NCI-H1436 (cell line): ENCODE measurements at places on chromosomes 3 and 15.

- no peak for DNase-seq
Measured at GRCh38 chr15:63899193-63899592, 65.4 kb upstream of the HERC1 start.

GRCh38 chr3:80239301-80239700 is 471.5 kb upstream of the ROBO1 start:
- DNase-seq, result no peak

- no peak for DNase-seq
Measured at GRCh38 chr3:72185549-72186399, 400.8 kb upstream of the PROK2 start.

DNA sequence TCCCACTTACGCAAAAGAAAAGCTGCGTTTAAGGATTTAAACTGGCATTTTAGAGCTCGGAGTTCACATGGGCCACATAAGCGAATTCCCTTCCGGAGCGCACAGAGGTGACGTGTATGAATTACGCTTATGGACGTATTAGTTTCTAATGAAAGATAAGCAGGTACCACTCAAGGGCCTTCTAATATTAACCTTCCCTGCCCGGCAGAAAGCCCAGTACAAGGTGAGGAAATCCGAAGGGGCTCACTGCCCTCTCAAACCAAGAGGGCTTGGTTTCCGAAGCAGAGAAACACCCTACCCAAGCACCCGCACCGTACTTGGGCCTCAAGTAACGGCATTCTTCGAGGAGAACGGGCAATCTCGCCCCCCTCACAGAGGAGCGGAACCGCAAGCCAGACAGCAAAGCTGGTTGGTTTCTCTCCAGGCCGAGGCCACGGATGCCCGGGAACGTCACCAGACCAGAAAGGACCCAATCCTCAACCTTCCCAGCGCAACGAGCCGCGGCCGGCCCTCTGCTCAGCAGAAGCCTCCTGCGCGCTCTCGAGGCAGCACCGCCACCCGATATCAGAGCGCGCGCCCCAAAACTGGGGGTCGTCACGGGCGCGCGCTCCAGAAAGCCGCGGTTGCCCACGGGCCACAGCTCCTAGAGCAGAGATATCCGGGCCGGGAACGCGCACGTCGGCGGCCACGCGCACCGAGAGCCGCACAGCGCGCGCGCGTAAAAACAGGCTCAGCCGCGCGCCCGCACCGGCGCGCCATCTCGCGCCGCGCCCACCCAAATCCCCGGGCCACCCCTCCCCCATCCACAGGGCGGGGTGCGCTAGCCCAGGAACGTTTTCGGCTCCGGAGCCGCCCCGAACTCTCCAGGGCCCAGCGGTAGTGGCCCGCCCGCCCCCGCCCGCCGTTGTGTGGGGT is 676 bp downstream of the QRICH1 start:
- DNase-seq, result peak; percentile 44

DNA sequence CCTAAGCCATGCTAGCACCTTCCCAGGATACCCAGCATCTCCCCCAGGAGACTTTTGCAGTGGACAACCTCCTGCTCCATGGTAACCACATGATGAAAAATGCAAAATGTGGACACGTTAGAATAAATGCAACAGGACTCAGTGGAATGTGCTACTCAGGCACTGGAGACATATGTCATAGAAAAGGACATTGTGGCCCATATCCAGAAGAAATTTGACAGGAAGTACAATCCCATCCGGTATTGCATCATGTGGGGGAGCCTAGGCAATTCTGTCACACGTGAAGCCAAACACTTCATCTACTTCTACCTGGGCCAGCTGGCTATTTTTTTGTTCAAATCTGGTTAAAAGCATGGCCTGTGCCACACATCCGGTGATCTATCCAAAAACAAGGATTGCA is 227.2 kb upstream of the GPR149 start:
- DNase-seq, result no peak

GRCh38 chr3:9946112-9947024 is 5.8 kb downstream of the PRRT3 start:
- DNase-seq, result peak; percentile 30

DNA sequence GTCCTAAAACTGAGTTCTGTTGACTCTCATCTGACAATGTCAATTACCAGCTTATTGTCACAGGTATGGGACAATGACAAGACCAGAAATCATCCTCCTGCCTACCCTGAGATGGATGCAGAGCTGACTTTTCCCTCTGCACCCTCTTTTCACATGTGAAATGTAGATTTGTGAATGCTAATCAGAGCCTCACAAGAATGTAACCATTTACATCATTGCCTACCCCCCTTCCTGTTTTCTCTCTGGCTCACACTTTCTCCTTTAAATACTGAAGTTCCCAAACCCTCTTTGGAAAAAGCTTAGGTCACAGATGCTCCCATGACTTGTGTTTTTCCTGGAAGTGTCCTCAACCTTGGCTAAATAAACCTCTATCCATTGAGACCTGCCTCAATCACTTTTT is 228.2 kb downstream of the MYRIP start:
- DNase-seq, result no peak

- DNase-seq, result no peak
Measured at GRCh38 chr3:185647134-185647879, 61.2 kb downstream of the SENP2 start.

GRCh38 chr15:39792025-39792843 is 9.6 kb upstream of the FSIP1 start:
- DNase-seq, result no peak

- DNase-seq, result no peak
Measured at GRCh38 chr15:78034495-78035191, 42.9 kb downstream of the TBC1D2B start.

DNA sequence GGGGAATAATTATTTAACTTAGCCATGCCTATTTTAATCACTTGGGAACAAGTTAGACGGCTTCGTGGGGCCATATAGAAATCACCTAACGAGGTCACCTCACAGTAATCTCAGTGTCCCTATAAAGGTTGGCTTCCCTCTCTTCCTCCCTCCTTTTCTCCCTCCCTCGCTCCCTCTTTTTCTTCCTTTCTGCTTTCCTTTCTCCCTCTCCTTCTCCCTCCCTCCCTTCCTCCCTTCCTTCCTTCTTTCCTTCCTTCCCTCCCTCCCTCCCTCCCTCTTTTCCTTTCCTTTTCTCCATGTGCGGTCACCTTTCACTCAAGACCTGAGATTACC is 206.1 kb upstream of the DPH6 start:
- no peak for DNase-seq

DNA sequence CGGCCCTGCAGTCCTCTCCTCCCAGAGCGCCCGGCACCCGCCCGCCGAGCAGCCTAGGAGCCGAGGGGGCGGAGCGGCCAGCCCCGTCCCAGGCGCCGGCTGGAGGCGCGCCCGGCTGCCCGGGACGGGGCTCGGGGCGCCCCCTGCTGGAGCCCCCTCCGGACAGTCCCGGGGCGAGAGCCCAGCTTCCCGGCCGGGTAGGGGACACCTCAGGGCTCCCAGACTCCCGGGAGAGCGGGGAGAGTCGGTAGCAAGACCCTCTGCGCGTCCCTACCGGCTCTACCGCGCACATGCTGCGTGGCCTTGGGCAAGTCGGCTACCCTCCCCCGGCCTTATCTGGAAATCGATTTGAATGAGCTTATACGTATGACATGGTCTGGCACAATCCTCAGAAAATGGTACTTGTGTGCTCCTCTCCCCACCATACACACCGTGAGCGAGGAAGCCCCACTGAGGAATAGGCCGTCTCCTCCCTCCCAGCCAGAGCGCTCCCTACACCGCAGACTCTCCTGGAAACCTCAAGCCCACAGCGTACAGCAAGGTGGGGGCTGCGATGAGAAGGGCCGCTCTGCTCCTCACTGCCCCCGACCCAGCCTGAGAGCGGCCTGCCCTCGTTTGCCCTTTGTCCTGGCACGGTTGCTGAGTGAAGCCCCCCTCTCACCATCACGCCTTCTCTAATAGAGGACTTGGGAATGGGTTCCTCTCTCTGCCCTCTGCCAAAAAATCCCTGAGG is at the start of gene DAPK2:
TSS of gene DAPK2 (minus strand) at position 65 of the 733 bp plus-strand sequence. CDS start 6,224 bp downstream, outside the sequence.
- peak; percentile 31 for DNase-seq

- DNase-seq, result no peak
Measured at GRCh38 chr15:49492830-49493229, 69.8 kb downstream of the FGF7 start.

GRCh38 chr3:114154321-114154821 is 24.5 kb downstream of the DRD3 start:
- peak; percentile 88 for DNase-seq

- DNase-seq, result no peak
Measured at GRCh38 chr15:33756961-33757360, 211.3 kb upstream of the CHRM5 start.

- no peak for DNase-seq
Measured at GRCh38 chr15:32837935-32838334, 120.1 kb downstream of the GREM1 start.

DNA sequence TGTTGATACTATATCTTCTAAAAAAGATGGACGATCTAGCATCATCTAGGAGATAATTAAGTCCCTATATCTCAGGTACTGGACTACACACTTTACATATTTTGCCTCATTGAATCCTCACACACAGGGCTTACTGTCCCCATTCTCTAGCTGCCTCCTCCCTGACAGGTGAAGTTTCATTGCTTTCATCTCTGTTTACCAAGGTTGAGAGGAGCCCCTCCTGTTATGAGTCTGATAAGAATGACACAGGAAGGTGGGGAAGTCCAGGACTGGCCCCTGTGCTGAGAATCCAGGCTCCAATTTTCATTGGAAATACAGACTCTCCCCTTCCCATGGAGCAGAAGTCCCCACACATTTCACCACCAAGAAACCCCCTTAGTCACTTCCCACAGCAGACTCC is 105.2 kb downstream of the XXYLT1 start:
- no peak for DNase-seq

DNA sequence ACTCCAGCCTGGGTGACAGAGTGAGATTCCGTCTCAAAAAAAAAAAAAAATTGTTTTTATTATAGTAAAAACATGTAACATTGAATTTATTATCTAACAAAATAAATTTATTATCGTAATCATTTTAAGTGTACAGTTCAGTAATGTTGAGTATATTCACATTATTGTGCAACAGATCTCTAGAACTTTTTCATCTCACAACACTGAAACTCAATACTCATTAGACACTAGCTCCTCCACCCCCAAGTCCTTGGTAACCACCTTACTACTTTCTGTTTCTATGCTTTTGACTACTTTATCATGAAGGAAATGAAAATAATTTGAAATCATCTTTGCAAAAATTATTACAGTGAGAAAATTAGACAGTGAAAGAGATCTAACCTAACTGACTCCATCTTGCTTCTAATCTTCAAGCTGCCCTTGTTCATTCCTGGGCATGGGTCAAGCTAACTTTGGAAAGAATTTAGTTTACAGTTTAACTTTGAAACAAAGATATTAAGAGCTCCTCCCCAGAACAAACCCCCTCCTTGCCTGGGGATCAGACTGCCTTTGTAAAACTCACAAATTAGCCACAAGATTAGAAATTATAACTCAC is 15.0 kb upstream of the FYCO1 start:
- DNase-seq, result no peak

DNA sequence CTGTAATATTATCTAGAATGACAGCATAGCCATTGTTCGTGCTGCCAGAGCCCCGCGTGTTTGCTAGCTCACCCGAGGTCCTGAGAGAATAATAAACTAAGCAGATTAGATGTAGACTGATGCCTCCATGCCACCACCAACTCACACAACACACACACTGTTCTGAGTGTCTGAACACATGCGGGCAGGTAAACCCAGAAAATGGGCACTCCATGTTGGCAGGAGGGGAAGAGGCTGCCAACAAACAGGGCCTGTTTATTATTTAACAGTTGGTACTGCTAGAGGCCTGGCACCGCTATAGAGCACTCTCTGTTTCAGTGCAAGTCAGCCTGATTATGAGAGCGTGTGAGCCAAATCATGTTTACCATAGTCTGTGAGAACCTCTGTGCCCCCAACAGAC is 299.0 kb downstream of the ZBTB20 start:
- DNase-seq, result peak; percentile 48

GRCh38 chr3:194964809-194965208 is 279.1 kb downstream of the FAM43A start:
- DNase-seq, result no peak

- no peak for DNase-seq
Measured at GRCh38 chr15:33985751-33986150, 17.5 kb downstream of the CHRM5 start.

DNA sequence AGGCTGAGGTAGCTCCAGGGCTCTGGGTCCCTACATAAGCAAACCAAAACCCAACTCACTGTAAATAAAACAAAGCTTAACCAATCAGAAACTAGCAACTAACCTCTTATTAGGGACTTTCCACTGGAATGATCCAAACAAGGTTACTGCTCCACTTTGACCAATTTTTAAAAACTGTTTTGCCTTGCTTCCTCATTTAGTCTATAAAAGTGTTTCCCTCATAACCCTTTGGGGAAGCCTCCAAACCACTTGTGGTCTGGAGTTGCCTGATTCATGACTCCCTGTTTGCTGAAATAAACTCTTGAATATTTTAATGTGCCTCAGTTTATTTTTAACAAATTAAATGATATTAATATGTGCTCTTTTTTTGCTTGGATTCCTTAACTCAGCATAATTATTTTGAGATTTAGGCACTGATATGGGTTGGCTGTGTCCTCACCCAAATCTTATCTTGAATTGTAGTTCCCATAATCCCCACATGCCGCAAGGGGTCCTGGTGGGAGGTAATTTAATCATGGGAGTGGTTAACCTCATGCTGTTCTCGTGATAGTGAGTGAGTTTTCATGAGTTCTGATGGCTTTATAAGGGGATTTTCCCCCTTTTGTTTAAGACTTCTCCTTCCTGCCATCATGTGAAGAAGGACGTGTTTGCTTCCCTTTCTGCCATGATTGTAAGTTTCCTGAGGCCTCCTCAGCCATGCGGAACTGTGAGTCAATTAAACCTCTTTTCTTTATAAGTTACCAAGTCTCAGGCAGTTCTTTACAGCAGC is 90.6 kb downstream of the CD200R1L start:
- DNase-seq, result no peak

- DNase-seq, result peak; percentile 56
Measured at GRCh38 chr3:107523289-107523538, 452 bp downstream of the BBX start.

DNA sequence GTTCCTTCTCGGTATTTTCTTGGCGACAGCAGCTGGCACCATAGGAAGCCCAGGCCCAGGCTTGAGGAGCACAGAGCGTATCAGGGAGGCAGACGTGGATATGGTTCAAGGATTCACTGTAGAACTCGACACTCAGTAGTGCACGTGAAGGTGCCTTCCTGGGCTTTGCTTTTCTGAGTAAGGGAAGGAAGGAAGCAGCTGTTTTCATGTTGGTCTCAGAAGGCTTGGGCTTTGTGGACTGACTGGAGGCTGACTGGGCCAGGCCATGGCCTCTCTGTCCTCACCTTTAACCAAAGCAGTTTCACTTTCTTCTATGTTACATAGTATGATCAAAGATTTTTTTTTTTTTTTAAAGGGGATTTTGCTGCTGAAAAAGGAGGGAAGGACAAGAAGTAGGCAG is 6.9 kb upstream of the GHRL start:
- no peak for DNase-seq

GRCh38 chr3:72259755-72260587 is 475.0 kb upstream of the PROK2 start:
- DNase-seq, result no peak

- no peak for DNase-seq
Measured at GRCh38 chr3:51283421-51283820, 101.7 kb upstream of the MANF start.

DNA sequence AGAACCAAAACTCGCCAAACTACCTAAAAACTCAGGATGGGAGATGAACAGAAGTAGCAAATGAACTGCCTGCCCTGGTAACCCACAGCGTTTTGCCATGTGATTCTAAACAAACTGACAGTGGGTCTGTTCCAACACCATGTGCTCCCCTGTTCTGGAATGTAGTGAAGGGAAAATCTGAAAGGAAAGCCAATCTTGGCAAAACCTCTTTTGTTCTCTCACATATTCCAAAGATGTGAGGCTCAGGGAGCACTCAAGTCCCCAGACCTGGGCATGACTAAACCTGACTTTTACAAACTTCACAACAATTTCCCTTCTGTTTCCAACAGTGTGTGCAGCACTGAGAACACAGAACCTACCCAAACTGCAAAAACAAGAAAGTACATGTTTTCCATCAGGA is 116.1 kb downstream of the IMPG2 start:
- no peak for DNase-seq
